ENCODE measurements at places on chromosomes 2 and 18.
A peak's percentile ranks its signal among the peaks of the same experiment; 100 is the strongest.

DNA sequence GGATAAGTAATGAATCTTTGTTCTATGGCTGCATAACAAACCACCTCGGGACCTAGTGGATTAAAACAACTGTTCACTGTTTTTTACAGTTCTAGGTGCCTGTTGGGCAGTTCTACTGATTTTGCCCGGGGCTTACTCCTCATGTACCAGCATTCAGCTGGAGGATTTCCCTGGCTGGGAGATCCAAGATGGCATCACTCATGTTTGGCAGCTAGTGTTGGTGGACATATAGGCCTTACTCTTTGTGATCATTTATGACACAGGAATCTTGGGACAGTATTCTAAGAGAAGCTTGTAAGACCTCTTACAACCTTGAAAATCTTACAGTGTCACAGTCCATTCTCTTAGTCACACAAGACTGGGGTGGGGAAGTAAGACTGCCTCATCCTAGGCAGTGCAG lies 4.6 kb downstream of the MARCHF7 start:
- no peak for DNase-seq

- DNase-seq = no peak
These were observed 13.7 kb downstream of the RAPGEF4 start for GRCh38 chr2:172749388-172749787.

- DNase-seq = no peak
These were observed 47.8 kb downstream of the HK2 start for GRCh38 chr2:74881626-74882298.

DNA sequence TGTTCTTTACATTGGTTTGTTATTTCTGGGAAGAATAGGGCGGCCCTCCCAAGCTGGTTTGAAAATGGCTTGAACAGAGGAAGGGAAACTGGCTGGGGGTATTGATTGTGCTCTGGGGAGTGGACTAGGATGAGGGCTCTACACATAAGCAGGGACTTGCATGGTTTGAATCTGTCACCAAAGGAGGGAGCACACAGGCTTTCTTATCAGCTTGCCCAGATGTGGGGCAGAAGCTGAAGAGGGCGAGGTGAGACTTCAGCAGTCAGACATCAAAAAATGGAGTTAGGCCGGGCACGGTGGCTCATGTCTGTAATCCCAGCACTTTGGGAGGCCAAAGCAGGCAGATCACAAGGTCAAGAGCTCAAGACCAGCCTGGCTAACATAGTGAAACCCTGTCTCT lies 7.2 kb upstream of the RAB12 start:
- no peak for DNase-seq

GRCh38 chr2:64686283-64686956 lies 32.7 kb upstream of the SERTAD2 start:
- no peak for DNase-seq

DNA sequence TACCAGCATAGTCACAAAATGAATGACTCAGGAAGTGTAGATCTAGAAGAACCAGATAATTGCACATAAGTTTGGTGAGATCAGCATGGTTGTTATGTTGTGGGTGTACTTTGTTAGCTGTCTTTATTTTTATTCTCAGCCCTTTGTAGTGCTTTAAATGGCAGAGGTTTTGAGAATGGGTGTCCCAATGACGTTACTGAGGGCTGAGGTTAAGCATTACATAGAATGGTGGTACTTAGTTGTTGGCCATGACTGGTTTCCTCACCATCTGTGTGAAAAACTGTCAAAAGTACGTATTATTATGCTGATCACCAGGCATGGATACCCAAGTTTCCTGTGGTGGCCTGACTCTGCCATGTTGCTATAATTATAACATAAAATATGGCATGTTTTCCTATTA lies 165.8 kb downstream of the UBE2E3 start:
- DNase-seq = no peak

DNA sequence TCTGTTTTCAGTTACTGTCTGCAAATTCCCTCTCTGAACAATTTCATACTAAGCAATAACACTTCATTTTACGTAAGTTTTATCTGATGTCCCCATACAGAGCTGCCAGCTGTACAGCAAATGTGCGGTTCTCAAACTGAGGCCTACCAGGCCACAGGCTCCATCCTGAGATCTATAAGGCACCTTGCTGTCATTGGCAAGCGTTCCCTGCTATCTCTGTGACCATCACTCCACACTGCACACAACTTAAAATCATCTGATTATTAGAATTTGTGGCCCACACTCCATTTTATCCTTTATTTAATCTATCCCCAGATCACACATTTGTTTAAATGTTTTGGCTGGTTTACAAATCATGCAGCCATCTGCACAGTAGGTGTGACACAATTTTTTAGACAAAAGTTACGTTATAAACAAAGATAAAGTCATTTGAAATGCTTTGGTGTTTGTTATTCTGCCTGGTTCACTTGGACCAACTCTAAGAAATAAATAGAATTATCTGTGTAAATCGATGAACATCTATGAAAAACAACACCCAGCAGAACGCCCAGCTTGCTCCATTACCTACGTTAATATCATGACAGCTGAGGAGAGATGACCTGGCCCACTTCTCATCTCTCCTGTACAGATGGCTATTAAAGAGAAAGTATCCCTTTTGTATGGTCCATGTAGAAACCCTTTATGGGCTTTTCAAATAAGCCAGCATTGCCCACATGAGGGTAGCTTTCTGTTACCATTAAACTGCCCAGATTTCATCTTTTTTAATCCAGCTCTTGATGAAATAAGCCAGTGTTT lies 162.4 kb downstream of the ZNF521 start:
- no peak for DNase-seq

GRCh38 chr2:55843096-55843993 lies 80.2 kb downstream of the EFEMP1 start:
- DNase-seq = peak; percentile 39

DNA sequence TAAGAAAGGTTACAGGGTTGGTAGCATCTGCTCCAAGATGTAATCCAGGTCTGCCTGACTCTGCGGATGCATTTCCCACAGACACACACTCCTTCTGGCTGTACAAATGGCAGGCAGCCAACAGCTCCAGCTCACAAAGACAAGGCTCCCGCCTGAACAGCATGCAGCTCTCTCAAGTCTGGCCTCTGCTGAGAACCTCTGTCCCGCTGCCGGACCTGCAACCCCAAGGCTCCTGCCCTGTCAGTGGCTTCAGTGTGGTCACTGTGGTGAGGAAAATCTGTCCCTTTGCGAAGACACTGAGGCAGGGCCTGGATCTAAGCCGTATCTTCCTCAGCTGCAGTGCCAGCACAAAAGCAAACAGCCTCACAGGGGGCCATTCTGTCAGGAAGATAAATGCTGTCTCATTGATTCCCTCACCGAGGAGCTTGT lies 469.3 kb upstream of the MEX3C start:
- no peak for DNase-seq

DNA sequence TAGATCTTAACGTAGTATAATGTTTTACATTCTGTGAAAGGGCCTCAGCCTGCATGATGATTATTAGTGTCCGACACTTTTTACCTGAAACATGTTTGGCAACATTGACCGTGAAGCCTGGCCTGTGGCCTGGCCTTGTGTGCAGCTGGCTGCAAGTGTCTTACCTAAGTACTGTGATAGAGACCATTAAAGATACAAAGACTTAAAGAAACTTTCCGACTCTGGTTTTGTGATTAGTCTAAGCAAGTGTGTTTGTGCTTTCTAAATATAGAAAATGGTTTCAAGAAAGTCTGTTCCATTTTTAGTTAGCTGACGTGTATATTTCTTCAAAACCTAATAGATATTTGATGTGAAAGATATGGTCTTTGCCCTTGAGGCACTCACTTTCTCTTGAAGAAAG lies 601.8 kb downstream of the LRP1B start:
- no peak for DNase-seq

GRCh38 chr2:62110415-62111025 lies 85.4 kb upstream of the B3GNT2 start:
- DNase-seq = no peak

DNA sequence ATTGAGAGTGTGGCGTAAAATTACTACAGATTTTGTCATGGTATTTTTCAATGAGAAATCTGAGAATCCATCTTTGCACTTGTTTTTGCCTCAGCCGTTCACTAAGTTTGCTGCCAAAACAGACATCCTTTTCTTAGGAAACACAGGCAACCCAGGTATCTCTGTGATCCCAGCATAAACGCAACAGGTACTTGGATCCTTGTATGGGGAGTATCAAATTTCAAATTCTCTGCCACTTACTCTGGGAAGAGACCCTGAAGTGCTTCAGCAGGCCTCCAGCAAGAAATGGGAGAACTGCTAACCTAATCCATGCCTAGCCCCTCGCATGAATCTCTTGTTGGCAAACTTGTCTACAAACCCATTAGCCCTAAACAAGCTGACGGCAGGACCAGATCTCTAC lies 83.1 kb downstream of the BCL11A start:
- DNase-seq = no peak

DNA sequence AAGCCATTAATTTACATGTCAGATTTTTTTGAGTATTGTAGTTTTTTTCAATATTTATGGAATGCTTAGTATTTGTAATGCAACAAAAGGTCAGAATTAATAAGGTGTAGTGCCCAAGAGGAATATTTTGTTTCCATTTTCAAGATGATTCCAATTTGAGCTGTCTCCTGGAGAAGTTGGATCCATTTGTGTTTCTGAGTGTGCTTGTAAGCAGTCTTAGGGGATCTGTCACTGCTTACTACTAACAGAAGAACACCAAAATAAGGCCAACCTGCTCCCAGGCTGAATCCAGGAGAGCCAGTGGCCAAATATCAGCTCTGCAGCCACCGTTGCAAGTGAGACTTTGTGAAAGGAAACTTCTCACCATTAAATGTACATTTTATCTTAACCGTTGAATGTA lies 129.9 kb downstream of the AGAP1 start:
- no peak for DNase-seq

GRCh38 chr18:51739044-51739666 lies 541.7 kb upstream of the MEX3C start:
- DNase-seq = no peak

GRCh38 chr2:200765139-200765951 lies 46.4 kb upstream of the BZW1 start:
- DNase-seq = no peak

GRCh38 chr2:230000118-230000841 lies 68.4 kb downstream of the SLC16A14 start:
- DNase-seq = no peak

DNA sequence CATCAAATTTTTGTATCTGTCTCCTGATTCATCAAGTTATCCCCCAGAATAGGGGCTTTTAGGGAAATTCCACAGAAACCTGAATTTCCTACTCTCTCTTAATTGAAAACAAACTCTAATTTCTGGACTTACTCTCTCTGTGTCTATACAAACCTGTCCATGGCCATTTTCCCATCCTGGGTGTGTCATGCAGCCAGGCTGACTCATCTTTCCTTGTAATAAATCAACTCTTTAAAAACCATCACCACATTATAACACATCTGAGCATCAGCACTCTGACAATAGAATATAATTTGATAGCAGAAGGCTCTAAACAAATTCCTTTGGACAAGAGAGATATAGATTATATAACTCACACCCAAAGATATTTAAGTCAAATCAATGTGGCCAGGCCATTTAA lies 610.2 kb downstream of the DCC start:
- DNase-seq = no peak

- no peak for DNase-seq
These were observed 1071.2 kb upstream of the GYPC start for GRCh38 chr2:125584732-125585131.

GRCh38 chr2:120299561-120299960 lies 46.4 kb upstream of the INHBB start:
- DNase-seq = no peak

GRCh38 chr2:42057159-42057901 lies 9.5 kb downstream of the PKDCC start:
- no peak for DNase-seq

GRCh38 chr18:63306249-63306648 lies 13.3 kb downstream of the BCL2 start:
- no peak for DNase-seq

DNA sequence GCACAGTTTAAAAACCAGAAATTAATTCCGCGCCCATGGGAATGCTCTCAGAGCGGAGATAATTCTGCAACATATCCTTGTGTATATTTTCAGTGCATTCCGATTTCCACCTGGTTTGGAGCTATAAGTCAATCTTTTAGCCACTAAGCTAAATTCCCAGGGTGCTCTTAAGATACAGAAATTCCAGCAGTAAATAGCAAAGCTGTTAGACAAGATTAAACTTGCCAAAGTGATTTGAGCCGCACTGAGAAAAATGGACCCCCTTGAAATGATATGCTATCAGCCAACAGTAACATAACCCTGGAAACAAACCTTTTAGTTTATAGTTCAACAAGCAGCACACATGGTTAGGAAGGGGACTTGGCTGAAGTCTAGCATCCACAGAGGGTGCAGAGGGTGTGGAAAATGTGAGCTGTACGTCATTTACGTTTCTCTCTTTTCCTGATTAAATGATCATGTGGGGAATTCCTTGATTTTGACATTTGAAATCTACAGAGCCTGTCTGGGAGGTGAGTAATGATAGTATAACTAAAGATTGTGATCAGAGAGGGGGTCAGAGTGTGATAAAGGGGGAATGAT lies 99.8 kb upstream of the COPS8 start:
- DNase-seq = no peak

DNA sequence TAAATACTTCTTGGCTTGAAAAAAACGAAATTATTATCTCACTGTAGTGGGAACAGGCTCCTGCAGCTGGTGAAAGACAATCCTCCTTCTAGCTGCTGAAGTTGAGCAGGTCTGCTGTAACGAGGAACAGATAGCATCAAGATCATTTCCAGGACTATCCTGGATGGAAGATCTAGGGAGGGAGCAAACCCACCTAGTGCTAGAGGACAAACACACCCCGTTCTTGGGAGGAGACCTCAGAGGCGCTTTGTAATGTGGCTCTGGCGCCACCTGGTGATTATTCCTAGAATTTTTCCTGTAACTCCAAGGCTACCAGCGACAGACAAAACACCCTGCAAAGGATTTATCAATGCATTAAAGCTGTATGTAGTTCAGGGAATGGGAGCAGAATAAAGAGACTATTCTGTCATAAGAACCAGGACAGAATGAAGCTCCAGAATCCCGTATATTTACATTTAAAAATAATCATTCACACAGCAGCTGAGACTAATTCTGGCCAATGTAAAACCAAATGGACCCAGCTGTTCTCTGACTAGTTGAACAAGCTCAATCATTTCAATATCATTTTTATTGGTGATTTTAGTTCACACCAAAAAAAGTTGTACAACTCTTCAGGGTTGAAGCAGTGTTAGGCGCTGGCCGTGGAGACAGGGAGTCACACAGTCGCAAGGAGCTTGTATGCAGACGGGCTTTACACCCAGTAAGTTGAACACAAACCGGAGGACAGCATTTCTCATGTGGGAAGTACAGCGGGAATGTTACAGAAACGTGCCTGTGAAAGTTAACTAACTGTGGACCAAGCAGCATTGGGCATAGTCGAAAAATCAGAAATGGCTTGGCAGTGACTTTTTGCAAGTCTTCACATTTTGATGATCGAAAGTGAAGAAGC lies 290.3 kb downstream of the TRIB2 start:
- DNase-seq = peak; percentile 64

DNA sequence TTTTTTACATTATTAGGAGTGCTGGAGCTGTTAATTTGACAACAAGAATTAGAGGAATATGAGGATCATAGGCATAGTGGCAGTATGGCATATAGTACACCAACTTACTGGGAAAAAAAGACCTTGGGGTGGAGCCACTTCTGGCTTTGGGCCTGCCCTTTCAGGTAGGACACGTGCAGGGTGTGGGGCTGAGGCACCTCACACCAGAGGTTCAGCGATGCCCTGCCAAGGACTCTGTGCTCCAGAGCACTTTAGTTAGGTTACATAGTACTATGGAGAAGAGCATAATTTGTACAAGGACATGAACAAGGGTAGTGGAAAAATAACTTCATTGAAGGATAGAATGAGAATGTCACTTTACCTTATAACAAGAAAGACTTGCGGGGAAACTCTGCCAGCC lies 77.1 kb upstream of the CD302 start:
- no peak for DNase-seq
